ENCODE measurements at places on chromosomes 2 and 18. TPM values are rescaled to one million over a fixed set of nuclear protein-coding genes. Genes with fewer than 3 reads are reported as not detected.

The HRH4 gene
- total RNA-seq, result 0.84 TPM

The COL3A1 gene
- total RNA-seq, result 340 TPM

DNA sequence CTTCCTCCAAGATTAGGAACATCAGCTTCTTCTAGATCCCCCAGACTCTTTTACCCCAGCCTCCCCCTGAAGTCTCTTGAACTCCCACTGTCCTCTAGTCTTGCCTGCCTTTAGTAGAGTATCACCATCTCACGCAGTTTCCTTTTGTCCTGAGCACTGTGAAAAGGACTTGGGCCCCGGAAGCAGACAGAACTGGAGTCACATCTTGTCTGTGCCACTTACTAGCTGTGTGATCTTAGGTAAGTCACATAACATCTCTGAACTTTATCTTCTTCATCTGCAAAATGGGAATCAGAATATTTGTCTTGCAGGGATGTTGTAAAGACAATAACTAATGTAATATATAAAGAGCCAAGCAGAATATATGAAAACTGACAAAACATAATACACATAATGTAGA, 8.4 kb upstream of the TRABD2A start:
- no peak for DNase-seq

The SLC8A1 gene
- total RNA-seq, result 33.1 TPM

DNA sequence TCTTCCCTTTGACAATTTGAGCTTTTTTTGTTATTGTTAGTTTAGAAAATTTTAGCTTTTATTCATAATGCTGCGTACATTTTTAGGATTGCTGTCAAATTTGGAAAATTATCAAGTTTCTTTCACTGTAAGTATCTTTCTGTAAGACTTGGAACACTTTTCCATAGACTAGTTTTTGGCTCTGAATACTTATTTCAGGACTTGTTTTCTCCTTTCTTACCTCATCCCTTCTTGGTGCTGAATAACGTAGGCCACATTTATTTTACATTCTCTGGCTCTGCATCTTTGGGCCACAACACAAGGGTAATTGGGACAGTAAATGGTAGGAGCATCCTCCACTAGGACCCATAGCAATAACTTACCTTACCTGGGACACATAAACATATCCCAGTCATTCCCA, 85.1 kb downstream of the CCDC85A start:
- DNase-seq, result no peak

GRCh38 chr18:23982155-23983079, 32.1 kb upstream of the TTC39C start:
- peak; percentile 44 for DNase-seq

The KCNG2 gene
- total RNA-seq, result 0.75 TPM

The SIX2 gene
- 11.8 TPM for total RNA-seq

DNA sequence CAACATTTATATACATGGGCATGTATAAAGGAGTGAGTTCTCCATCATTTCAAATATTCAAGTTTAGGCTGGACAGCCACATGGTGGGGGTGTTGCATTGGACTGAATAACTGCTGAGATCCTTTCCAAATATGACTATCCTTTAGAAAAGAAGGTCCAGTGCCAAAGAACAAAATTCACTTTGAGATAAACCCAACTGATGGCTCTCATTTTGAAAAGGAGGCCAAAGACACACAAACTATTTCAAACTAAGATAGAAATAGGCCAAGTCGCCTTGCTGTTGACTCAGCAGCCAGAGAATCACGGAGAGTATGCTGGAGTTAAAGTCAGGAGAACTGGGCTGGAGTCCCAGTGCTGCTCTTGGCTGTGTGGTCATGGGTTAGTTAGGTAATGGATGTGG, 204.5 kb upstream of the LRATD1 start:
- no peak for DNase-seq
